ENCODE measurements at places on chromosomes 13 and 19.

GRCh38 chr19:45643927-45644771, 5.0 kb upstream of the EML2 start:
- no peak for DNase-seq

DNA sequence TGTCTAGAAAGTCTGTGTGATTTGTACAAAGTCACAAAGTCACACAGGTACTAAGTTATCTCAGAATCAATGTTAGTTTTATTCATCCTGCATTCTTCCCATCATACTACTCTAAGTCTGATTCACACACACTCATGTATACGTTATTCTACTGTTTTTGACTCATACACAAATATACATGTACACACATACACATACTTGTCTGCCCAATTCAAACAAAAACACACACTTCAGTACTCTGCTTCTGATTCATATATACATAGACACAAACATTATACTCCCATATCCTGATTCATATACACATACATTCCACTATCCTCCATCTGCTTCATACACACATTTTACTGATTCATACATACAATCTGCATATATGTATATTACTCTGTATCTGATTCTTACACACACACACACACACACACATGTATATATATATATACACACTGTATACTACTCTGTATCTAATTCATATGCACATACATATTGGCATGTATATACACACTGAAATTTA, 69.3 kb downstream of the KLF12 start:
- no peak for DNase-seq

DNA sequence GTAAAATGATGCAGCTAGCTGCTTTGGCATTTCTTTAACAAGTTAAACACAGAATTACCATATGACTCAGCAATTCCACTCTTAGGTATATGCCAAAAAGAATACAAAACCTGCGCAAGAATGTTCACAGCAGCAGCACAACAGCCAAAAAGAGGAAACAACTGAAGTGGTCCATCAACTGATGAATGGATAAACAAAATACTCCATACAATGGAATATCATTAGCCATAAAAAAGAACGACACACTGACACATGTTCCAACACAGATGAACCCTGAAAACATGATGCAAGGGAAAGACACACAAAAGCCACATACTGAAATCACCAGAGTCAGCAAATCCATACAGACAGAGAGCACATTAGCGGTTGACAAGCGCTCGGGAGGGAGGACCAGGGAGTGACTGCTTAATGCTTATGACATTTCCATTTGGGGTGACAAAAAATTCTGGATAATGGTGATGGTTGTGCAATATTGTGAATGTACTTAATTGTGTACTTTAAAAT, 3.0 kb downstream of the PCID2 start:
- DNase-seq: no peak

GRCh38 chr13:29589234-29589633, 6.3 kb downstream of the SLC7A1 start:
- no peak for DNase-seq

DNA sequence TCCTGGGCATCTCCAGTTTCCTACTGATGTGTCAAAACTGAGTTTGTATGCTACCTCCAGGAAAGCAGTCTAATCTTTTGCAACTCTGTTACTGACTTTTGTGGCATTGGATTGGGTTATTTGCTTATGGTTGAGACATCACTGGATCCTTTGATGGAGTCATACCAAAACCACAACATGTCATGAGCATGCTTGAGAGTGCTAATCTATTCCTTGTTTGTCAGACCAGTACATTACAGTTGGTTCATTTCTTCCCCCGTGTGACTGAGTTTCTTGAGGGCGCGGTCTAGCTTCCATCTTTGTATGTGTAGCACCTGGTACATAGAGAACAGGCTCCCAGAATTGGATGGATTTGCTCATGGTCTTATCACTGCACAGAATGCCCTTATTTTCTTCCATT, 43.2 kb downstream of the SUGT1 start:
- no peak for DNase-seq

- DNase-seq: no peak
Measured at GRCh38 chr13:36841391-36841790, 22.4 kb downstream of the RFXAP start.

DNA sequence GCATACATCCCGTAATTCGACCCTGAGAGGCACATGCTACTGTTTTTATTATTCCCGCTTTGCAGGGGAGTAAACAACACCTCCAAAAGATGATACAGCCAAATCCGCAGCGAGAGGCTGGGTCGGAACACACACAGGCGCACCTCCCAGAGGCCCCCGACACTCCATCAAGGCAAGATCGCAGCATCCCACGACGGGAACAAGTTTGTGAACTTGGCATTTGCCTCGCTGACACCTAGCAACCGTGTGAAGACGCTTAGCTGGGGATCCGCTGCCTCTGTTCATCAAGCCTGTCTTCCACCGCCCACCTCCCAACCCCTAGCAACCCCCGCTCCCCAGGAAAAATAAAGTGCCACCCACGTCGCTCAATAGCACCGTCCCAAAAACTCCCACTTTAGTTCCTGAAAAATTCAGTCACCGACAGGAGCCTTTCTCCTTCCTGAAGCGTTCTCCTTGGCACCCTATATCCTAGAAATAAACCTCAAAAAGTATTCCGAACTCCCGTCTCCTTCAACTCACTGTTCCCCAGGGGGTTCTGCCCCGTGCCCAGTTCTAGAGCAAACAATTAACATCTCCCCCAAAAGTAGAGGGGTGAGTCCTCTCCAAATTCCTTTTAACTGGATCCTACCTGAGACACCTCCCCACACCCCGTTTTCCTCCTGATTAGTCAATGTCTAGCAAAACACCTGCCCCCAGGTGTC, 1.7 kb downstream of the GNG7 start:
- no peak for DNase-seq

GRCh38 chr19:36009633-36010379, 1.2 kb upstream of the SYNE4 start:
- DNase-seq: no peak

DNA sequence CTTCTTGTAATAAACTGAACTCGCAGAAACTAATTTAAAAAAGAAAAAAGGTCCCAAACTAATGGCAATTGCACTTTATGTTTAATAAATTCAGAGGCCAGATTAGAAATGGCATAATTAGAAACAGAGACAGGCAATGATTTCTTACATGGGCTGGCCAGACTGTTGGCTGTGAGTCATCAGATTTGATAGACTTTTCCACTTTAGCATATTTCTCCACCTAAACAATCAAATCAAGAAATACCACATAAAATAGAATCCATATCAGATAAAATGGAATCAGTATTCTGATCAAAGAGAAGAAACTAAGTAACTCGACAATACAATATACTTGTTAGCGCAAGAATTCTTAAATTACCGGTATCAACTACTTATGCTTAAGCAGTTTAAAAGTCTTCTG, 29.0 kb downstream of the EXOSC8 start:
- no peak for DNase-seq

GRCh38 chr19:54312436-54313377, at the start of gene LILRA5:
Gene LILRA5 (minus strand): TSS chr19:54313166. CDS start chr19:54313019, 147 bp downstream.
- no peak for DNase-seq

DNA sequence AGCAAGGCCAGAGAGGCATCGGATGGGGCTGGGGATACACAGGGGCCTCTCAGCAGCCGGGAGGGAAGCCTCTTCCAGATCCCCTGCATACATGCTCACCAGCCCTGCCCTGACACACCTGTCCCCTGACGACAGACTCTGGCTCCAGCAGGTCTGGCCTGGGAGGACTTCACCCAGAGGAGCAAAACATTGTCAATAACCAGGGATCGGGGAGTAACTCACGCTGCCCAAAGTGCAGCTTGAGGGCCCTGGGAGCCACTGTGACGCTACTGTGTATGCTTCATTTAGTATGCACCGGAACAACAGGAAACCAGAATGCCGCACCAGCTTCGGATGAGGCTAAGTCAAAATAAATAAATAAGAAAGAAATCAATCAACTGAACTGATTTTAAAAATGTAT, 12.4 kb upstream of the CD22 start:
- DNase-seq: no peak

GRCh38 chr13:22050951-22051563, 380.2 kb downstream of the FGF9 start:
- DNase-seq: no peak

- DNase-seq: no peak
Measured at GRCh38 chr13:27018344-27018861, 153.2 kb downstream of the USP12 start.

DNA sequence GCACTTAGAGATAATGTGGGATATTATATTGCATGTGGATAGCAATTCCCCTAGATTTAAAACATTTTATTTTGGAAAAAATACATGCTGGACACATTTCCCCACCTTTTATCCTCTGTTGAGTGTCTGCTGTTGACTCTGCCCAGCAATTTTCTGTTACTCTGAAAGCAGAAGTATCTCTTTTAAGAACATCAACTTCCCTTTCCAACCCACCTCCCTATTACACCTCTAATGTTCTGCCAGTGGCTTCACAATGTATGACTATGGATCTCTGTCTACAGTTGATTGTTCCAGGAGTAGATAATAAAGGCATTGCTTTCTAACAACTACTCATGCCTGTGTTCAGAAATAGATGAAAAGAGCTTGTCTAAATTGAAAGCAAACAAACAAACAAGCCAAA, 754.8 kb upstream of the SLITRK6 start:
- DNase-seq: no peak

GRCh38 chr13:32075170-32075851, 43.7 kb downstream of the FRY start:
- no peak for DNase-seq

DNA sequence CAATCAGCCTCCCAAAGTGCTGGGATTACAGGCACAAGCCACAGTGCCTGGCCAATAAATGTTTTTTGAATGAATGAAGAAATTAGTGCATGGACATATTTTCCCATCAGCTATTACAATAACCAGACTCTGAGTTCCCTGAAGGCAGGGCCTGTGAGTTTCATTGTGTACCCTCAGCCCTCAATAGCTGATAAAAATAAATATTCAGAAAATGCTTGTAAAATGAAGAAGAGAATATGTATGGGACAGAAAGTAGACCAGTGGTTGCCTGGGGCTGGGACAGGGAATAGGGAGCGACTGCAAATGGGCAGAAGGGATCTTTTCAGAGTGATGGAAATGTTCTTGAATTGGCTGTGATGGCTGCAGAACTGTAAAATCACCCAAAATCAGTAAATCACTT, 28.8 kb downstream of the NUMBL start:
- no peak for DNase-seq

- peak; percentile 20 for DNase-seq
Measured at GRCh38 chr13:78875792-78876580, 217.0 kb upstream of the OBI1 start.
